ENCODE measurements at places on chromosomes 2 and 18.

GRCh38 chr2:149098701-149099100 lies 60.2 kb downstream of the LYPD6B start:
- DNase-seq: no peak

GRCh38 chr2:97713296-97714083 lies at the start of gene ZAP70:
Gene ZAP70, plus strand, starts transcription at chr2:97713576. Its CDS starts 10,461 bp downstream, at chr2:97724037.
- DNase-seq: no peak

DNA sequence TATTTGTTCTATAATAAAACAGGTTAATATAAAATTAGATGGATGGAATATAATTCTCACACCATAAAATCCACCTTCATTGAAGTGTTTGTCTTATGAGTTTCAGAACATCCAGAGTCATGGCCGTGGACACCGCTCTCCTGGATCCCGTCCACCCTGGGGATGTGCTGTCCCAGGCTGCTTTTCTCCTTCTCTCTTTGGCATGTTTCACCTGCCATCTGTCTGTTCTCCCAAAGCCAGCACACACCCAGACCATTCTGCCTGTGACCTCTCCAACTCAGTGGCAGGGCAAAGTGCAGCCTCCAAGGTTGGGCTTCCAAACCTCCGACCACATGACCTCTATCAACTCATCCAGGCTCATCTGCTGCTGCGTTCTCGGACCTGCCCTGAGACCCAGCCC lies 104.7 kb downstream of the MYT1L start:
- no peak for DNase-seq

DNA sequence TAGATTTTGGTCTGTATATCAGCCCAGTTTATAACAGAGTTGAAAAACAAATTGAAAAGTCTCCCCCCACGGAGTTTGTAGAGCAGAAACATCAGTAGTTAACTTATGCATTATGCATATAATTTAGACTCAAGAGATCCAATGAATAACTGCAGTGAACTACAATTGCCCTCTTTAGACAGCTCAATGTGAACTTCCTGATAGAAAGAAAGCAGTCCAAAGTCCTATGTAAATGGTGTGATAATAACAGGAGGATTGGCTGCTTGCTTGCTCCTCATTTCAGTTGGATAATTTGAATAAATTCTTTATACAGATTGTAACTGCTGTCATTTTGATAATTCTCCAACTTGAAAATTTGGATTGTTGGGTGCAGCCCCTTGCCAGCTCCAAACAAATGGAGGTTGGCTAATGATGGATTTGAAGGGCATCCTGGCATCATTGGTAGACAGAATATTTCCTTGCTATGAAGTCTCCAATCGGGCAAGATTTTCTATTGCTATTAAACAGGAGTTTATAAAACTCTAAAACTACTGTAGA lies 297.1 kb downstream of the ASXL3 start:
- no peak for DNase-seq

DNA sequence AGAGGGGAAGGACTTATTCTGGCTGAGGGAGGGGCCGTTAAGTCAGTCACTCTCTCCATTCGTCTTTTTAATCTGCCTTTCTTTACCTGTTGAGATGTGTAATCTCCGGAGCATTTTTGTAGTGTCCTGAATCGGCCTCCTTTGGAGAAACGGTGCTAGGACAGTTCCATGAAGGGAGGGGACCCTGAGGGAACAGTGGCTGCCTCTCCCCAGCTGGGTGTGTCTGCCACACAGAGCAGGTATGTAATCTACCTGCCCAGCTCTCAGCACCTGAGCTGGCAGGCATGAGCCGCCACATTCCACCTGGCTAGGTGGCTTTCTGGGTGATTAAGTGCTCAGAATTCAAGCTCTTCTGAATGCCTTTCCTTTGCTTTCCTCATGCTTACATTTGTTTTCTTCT lies 131.2 kb downstream of the WDSUB1 start:
- DNase-seq: no peak

DNA sequence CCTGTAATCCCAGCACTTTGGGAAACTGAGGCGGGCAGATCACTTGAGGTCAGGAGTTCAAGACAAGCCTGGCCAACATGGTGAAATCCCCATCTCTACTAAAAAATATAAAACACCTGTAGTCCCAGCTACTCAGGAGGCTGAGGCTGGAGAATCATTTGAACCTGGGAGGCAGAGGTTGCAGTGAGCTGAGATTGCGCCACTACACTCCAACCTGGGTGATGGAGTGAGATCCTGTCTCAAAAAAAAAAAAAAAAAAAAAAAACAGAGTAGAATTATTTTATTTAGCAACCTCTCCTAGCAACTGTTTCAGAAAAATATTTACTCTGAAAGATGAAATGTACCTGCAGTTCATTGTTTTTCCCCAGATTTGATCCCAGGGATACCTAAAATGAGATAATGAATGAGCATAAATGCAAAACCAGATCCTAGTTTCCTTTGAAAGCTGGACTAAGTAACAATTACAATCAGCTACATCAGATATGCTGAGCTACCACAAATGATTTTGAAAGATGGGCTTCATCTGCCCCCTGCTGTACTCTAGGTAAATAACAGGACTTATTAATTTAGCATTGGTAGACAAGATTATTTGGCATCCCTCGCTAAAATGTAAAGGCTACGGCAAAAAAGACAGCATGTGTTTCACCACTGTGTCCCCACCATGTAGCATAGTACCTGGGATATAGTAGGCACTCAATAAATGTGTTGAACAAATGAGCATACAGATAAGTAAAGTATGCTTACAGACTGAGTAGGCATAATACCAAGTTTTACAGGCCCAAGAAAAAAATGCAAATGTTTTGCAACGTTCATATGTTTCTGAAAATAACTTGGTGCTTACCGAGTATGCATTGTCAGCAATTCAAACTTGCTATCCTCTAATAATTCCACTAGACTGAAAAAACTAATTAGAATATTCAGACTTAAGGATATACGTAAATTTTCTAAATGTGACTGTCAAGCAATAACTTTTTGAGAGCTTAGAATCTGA lies 102.5 kb downstream of the ATL2 start:
- DNase-seq: peak; percentile 23

DNA sequence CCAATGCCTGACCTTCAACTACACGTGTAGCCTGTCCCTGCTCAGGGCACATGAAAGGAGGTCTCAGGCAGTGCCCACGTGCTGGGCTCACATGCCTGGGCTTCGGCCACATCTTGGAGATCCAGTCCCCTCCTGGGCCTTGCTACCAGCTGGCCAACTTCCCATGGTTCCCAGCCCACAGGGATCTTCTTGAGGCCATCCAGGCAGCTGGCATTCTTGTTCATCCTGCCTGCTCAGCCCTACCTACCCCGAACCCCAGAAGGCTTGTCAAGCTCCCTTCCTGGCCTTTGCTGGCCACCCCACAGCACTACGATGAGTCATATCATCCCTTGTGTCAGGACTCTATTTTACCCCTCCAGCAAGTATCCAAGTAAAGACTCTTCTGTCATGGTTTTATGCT lies 97.1 kb downstream of the ZBTB7C start:
- DNase-seq: no peak

GRCh38 chr2:147554521-147555107 lies 290.2 kb upstream of the ACVR2A start:
- no peak for DNase-seq

DNA sequence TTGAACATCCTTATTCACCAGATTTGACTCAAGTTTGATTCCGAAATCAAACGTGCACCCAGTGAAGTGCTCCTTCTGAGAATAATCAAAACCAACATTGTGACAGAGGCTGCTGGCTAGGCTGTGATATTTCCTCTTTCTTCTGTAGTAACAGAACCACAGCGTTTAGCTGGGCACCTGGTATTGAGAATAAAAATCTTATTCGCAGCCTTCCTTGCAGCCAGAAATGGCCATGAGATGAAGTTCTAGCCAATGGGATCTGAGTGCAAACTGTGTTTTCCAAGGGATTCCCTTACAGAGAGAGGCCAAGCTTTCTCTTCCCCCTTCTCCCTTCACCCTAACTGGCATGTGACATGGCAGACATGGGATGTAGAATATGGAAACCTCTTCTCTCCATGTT lies 51.7 kb downstream of the TMEM163 start:
- DNase-seq: no peak

All from neural crest cell (in vitro differentiated cells).